ENCODE measurements at places on chromosomes 1 and 21.

- DNase-seq = no peak
Observed at GRCh38 chr1:162388083-162388594, 6.6 kb downstream of the C1orf226 start.

GRCh38 chr1:240487493-240487892, 124.5 kb downstream of the GREM2 start:
- no peak for DNase-seq

- DNase-seq = no peak
Observed at GRCh38 chr1:153542956-153543711, 2.4 kb upstream of the S100A5 start.

DNA sequence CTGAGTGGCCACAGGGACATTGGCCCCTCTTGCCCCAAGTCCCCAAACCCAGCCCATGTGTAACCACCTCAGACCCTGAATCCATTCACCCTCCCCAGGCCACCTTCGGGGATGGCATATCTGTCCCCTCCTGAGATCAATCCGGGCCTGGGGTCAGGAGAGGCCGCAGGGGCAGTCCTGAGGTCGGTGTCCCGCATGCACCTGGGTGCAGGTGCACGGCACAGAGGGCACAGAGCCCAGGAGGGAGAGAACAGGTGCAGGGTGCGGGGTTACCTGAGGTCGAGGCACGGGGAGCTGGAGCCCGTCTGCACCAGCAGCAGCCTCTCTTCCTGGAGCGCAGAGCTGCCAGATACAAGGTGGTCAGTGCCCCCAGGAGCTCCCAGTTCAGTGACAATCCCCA, 16.8 kb downstream of the PANK4 start:
- DNase-seq = no peak

DNA sequence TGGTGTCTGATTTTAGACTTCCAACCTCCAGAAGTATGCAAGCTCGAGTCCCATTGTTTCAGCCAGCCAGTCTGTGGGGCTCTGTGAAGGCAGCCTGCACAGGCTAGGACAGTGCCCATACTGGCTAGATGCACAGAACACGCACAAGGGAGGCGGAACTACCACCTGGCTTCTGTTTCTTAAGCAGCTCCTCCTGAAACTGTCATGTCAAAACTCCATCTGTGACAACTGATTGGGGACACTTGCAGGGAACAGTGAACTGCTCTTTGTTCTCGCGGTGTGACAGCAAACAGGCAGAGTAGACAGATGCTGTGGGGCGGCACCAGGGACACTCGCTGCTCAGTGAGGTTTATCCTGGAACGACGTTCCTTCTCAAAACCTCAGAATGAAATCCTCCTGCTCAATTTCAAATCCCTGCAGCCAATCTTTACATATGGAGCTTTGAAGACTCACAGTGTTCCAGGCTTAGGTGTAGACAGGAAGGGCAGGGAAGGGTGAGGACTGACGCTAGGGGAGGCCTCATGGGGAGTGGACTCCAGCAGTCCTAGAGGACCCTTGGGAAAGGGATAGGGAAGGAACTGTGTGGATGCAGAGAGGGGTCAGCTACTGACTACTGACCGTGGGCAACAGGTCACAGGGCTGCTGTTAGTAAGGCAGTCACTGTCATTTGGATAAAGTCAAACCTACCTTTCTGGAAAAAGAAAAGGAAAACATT, 73.8 kb downstream of the ERG start:
- no peak for DNase-seq
